Spinal cord (tissue), 10 donors: ENCODE measurements at places on chromosomes 7 and 10.

DNA sequence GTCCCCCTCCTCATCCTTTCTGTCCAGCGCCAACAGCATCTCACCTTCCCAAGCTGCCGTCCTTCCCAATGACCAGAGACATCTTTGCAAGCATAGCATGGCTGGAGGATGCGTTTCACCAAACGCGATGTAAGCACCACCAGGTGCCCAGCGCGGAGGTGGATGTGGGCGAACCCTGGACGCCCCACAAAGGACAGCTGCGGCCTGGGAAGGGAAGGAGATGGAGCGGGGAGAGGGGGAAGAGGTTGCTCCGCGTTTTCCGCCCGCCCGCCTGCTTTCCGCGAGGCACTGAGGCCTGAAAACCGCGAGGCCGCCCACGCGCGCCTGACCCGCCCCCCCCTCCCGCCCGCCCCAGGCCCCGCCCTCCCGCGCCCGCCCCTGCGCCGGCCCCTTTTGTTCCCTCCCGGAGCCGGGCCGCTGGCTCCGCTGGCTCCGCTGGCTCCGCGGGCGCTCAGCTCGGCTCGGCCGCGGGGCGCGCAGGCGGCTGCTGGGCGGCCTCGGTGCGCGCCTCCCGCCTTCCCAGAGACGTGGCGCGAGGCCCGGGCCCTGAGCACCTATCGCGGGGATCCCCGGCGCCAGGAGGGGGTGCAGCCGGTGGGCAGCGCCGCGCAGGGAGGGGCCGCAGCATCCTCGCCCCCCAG is at the start of gene CLIP2:
CLIP2 (plus strand) TSS at position 390 of the 641 bp plus-strand sequence. CDS start 28,140 bp downstream, outside the sequence.
- peak; percentile 67 for DNase-seq

DNA sequence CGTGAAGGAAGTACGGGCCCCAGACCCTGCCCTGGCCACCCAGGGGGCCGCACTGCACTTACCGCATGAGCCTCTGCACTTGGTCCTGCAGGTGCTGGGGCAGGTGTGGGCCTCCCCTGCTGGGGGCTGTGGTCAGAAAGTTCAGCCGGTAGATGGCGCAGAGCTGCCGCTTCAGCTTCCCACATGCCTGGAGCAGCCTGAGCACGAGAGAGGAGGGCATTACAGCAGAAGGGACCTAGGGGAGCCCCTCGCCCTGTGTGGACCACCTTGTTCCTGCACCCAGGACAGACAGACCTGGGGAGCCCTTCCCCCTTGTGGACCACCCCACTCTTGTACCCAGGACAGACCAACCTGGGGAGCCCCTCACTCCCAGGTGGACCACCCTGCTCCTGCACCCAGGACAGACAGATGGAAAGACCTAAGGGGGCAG is 8.7 kb upstream of the PYROXD2 start:
- no peak for DNase-seq

DNA sequence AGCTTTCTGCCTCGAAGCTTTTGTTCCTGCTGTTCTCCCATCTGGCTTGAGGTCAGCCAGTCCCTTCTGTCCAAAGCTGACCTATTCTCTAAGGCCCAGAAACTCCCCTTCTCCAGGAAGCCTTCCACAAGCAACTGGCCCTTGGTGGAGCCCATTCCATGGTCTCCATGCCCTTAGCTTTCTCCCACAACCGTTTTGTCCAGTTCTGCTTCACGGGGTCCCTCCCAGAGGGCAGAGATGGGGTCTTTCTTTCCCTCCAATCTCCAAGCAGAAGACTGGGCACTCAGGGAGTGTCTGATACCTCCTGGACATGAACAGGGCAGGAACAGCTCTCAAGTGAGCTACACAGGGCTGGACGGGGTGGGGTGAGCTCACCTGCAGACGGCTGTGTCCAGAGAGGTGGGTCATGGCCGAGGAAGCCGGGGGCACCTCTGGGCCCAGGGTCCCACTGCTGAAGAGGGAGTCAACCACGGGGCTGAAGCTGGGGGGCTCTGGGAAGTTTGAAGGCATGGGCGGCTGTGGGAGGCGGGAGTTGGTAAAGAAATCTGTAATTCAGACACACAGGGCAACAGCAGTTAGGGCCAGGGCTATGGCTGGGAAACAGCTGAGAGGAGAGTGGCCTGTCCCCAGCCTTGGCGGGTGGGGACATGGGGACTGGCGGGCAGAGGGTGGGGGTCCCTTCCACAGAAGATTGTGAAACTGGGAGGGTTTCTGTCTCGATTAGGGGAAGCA is 20.9 kb upstream of the TBL2 start:
- DNase-seq: no peak

DNA sequence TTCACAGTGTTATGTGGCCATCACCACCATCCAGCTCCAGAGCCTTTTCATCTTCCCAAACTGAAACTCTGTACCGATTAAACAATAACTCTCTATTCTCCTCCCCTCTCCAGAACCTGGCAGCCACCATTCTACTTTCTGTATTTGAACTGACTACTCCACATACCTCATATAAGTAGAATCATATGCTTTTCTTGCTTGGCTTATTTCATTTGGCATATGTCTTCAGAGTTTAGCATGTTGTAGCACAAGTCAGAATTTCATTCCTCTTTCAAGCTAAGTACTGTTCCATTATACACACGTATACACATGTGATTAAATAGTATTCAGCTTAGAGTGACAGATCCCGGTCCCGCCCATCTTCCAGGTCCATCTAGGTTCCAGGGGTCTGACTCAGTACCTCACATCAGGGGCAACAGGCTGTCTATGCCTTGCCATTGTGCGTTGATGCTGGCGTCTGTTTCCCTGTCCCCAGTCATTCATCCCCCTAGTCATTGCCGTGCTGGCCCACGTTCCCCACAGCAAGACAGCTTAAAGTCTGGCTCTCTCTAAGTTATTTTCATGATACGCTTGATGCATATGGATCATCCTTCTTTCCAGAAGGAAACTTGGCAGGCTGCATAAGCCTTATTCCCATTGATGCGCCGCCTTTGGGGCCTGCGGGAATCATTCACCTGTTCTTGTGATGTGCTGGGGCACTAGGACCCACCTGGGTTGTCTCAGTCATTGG is 108.3 kb downstream of the CHN2 start:
- no peak for DNase-seq

- DNase-seq: no peak
Observed at GRCh38 chr7:114910787-114911186, 11.1 kb upstream of the MDFIC start.
